ENCODE measurements at places on chromosomes 7 and 10.

DNA sequence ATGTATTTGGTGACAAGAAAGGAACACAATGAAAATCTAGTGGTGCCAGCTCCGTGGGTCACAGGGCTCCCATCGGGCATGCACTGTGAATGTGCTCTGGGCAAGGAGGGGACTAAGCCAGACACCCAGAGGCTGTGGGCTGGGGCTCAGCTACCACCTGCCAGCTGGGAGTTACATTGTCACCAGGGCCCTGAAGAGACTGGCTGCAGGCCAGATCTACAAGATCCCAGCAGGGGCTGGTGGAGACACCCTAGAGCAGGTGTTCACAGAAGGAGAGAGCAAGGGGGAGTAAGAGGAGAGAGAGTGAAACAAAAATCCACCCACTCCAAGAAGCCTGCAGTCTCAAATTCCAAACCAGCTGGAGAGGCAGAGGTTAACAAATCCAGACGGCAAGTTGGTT, 116.6 kb upstream of the ADCY1 start:
- H3K27ac ChIP-seq, result no peak overlapping the region
- no peaks in the 10 kb centered on the region for H3K27me3 ChIP-seq
- H3K36me3 ChIP-seq, result no peaks in the 10 kb centered on the region
- no peaks in the 10 kb centered on the region for H3K4me1 ChIP-seq

GRCh38 chr7:31104361-31105255, 52.5 kb downstream of the ADCYAP1R1 start:
- H3K27ac ChIP-seq, result no peak overlapping the region
- H3K4me1 ChIP-seq, result no peaks in the 10 kb centered on the region
- H3K27me3 ChIP-seq, result peaks cover 3% of the 10 kb centered on the region
- no peak overlapping the region for H3K4me3 ChIP-seq
- H3K36me3 ChIP-seq, result no peaks in the 10 kb centered on the region

DNA sequence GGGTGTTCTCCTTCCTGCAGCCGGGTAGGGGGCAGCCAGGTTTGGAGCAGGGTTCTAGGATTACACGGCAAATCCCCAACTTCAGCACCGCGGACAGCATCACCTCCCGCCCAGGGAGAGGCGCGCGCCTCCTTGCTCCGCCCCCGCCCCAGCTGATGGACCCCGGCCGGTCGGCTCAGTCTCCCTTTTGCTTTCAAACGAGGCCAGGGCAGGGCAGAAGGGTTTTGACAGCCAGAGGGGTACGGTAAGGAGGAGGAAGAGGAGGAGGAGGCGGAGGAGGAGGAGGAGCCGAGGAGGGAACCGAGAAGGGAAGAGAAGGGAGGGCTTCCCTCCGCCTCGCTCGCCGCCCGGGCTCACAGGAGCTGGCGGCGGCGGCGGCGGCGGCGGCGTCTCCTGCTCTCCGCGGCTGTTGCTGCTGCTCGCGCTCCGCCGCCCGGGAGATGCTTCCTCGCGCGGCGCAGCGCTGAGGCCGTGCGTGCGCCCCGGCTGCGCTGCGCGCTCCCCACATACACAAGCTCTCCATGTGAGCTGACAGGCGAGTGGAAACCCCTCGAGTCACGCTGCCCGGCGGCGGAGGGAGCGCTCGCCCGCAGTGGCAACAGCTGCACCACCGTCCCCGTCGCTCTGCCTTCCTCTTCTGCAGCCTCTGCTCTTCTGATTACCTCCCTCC, 615 bp upstream of the CNTNAP2 start:
- H3K27me3 ChIP-seq, result peaks cover 3% of the 10 kb centered on the region
- peaks cover 5% of the 10 kb centered on the region for H3K4me1 ChIP-seq
- H3K27ac ChIP-seq, result no peak overlapping the region
- DNase-seq, result peak; percentile 92
- H3K36me3 ChIP-seq, result no peaks in the 10 kb centered on the region
- H3K4me3 ChIP-seq, result peak overlapping the region; percentile 86

GRCh38 chr10:72133517-72133916, 45.2 kb upstream of the SPOCK2 start:
- no peaks in the 10 kb centered on the region for H3K4me1 ChIP-seq
- H3K4me3 ChIP-seq, result no peak overlapping the region
- peaks cover 2% of the 10 kb centered on the region for H3K36me3 ChIP-seq
- no peaks in the 10 kb centered on the region for H3K27me3 ChIP-seq

DNA sequence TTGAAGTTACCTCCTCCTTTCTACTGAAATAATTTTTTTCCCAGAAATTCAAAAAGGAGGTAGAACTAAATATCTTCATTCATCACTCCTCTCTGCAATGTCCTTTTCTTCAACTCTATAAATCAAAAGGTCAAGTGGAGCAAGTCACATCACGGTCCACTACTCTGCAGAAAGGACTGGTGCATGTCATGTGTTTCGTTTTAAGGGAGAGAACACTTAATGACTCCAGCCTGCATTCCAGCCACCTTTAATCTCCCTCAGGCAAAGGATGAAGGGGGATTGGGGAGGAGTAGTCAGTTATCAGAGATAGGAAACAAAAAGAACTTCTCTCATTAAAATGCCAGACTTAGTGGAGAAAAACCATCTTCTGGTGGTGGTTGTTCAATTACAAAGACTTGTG, 78.9 kb downstream of the ANK3 start:
- H3K36me3 ChIP-seq, result no peaks in the 10 kb centered on the region
- no peaks in the 10 kb centered on the region for H3K4me1 ChIP-seq
- no peak overlapping the region for H3K4me3 ChIP-seq
- no peaks in the 10 kb centered on the region for H3K27me3 ChIP-seq

DNA sequence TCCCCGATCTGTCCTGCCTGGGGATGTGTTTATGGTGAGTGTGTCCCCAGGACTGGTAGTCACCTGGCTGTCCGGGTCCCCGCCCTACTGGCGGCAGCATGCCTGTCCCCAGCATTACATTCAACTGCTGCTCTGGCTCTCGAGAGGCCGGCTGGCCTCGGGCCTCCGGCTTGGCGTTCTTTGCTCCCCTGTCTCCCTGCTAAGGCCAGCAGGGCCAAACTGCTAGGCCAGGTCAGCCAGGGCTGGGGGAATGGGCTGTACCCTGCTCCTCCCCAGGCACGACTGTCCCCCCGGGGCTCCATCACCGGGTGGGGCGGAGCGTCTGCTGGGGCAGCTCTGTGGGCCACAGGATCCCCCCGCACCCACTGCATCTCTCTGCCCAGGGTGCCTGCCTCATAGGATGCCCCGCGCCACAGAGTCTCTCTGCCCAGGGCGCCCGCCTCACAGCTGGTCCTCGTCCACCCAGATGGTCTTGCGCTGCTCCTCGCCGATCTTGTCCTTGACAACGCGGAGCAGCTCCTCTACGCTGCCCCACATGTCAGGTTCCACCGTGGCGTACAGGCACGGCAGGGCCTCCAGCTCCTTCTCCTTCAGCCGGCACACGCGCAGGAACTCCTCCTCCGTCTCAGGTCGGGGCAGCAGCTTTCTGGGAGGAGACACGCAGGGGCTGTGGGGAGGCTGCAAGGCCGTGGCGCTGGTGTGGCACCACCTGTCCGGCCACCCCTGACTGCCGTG, 62.3 kb upstream of the GNA12 start:
- H3K36me3 ChIP-seq, result no peaks in the 10 kb centered on the region
- no peak for DNase-seq
- no peak overlapping the region for H3K4me3 ChIP-seq
- H3K27me3 ChIP-seq, result no peaks in the 10 kb centered on the region
- H3K27ac ChIP-seq, result no peak overlapping the region

DNA sequence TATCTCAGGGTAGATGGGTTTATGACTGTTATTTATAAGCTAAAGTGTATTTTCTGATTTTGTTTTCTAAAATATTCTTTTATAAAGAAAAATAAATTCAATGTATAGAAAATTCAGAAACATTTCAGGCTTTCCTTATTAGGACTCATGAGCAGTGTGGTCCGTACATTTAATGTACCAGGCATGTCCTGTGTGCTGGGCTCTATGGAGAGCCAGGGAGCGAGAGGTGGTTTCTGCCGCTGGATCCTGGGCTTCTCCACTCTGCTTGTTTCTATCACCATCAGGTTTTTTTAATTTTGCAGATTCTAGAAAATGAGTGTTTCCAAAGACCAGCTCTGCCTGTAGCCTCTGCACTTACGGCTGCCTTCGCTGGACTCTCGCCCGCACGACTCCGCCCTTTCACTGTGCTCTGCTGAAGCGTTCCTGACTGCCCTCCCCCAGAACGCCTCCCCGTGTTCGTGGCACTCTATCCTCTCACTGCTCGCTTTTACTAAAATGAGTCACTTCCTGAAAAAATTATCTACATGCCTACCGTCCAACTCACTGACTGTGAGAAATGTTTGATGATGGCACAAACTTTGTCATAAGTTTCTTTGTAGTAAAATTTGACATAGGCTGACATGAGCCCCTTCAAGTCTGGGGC, 188.5 kb downstream of the ZMYND11 start:
- H3K27ac ChIP-seq, result no peak overlapping the region
- peaks cover 20% of the 10 kb centered on the region for H3K36me3 ChIP-seq
- no peak overlapping the region for H3K4me3 ChIP-seq

DNA sequence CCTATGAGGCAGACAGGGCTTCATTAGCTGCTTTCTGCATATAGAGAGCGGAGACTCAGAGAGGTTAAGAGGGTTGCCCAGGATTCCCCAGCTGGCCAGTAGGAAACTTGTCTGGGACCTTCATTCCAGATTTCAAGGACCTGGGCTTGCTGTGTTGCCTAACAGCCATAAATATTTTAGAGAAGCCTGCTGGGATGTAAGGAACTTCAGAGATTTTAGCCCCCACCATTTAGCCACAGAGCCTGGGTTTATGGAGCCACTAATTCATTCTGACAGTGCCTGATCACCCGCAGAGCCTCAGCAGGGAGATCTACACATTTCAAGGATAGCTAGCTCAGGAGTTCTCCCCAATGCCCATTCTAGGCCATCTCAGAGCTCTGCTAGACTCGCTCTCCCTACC, 56.6 kb upstream of the TRUB1 start:
- no peaks in the 10 kb centered on the region for H3K27me3 ChIP-seq
- no peaks in the 10 kb centered on the region for H3K4me1 ChIP-seq
- no peak overlapping the region for H3K27ac ChIP-seq
- no peak overlapping the region for H3K4me3 ChIP-seq

DNA sequence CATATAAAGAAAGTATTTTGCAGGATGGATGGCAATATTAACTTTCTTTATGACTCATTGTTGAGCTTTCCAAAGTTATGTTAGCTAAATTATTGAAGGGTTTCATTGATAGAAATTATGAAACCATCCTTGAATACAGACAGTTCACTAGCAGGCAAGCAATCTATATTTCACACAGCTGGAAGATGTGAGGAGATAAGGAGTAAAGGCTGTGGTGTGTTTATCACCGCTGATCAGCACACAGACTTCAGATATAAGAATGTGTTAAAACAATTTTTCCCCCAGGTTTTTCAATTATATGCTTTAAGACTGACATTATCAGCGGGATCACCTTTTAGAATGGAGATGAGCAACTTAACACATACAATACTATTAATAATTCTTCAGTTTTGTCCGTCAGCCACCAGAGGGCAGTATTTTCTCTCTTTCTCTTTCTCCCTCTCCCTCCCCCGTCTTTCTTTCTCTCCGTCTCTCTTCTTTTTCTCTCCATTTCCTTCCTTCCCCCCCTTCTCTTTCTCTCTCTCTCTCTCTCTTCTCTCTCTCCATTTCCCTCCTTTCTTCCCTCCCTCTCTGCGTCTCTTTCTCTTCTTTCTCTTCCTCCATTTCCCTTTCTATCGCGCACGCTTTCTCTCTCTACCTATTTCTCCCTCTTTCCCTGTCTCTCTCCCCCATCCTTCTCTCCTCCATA, 62.9 kb upstream of the FAM171A1 start:
- H3K27ac ChIP-seq, result no peak overlapping the region
- H3K36me3 ChIP-seq, result no peaks in the 10 kb centered on the region
- DNase-seq, result peak; percentile 53
- no peaks in the 10 kb centered on the region for H3K27me3 ChIP-seq
- no peaks in the 10 kb centered on the region for H3K4me1 ChIP-seq

DNA sequence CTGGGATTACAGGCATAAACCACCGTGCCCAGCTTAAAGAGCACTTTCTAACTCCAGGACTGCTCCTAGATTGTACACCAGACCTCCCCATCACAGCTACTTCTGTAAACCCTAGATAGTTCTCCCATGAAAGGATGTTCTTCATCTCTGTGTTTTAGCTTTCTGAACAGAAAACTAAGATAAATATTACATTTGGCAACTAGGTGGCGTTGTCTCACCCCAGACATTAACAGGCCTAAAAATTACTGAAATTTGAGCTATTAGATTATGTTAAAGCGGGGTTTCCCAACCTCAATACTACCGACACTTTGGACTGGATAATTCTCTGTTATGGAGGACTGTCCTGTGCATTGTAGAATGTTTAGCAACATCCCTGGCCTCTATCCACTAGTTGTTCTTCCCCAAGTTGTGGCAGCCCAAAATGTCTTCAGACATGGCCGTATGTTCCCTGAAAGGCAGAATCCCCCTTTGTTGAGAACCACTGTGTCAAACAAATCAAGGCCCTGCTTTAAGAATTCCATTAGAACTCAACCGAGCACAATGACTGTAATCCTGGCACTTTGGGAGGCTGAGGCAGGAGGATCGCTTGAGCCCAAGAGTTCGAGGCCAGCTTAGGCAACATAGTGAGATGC, 19.1 kb downstream of the ATOH7 start:
- no peaks in the 10 kb centered on the region for H3K27me3 ChIP-seq
- no peak overlapping the region for H3K27ac ChIP-seq
- no peaks in the 10 kb centered on the region for H3K4me1 ChIP-seq
- DNase-seq, result no peak
- no peaks in the 10 kb centered on the region for H3K36me3 ChIP-seq

- H3K36me3 ChIP-seq, result peaks cover 41% of the 10 kb centered on the region
- no peak for DNase-seq
- H3K4me1 ChIP-seq, result no peaks in the 10 kb centered on the region
- no peaks in the 10 kb centered on the region for H3K27me3 ChIP-seq
- no peak overlapping the region for H3K27ac ChIP-seq
- H3K4me3 ChIP-seq, result no peak overlapping the region
These were observed 14.2 kb downstream of the ZKSCAN1 start for GRCh38 chr7:100029596-100029995.

DNA sequence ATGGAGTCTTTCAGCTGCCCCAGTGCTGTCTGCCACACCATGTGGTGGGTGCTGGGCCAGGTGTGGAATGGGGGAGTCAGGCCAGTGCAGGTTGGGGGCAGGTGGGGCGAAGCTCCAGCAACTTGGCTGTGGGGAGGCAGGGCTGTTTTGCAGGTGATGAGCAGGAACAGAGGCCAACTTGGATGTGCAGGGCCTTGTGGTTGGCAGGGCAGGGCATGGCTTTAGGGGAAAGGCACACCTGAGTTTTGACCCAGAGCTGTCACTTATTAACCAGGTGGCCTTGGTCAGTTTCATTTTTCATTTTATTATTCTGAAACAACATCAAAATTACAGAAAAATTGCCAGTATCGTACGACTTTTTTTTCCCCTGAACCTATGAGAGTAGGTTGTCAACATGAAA, 1.1 kb upstream of the SFTPA2 start:
- no peak overlapping the region for H3K27ac ChIP-seq
- peaks cover 2% of the 10 kb centered on the region for H3K27me3 ChIP-seq
- H3K4me1 ChIP-seq, result peaks cover 2% of the 10 kb centered on the region

- peaks cover 2% of the 10 kb centered on the region for H3K4me1 ChIP-seq
- no peak for DNase-seq
- no peaks in the 10 kb centered on the region for H3K27me3 ChIP-seq
- H3K27ac ChIP-seq, result no peak overlapping the region
These were observed 40.9 kb downstream of the ITIH5 start for GRCh38 chr10:7625836-7626235.

DNA sequence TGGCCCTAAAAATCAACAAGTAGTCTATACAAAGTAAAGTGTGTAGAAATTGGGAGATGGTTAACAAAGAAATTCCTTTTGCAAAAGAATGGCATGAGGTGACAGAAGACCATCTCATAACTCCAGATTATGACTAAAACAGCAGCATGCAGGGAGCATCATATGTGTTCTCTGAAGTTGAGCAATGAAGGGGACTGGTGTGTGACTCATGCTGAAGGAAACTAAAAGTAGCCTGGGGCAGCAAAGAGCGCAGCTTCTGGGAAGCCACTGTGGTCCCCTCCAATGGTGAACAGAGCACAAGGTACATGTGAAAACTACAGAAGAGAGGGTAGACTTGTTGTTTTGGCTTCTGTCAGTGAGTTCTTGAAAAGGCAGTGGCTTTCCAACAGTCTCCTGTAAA, 133.4 kb downstream of the MACC1 start:
- no peak overlapping the region for H3K4me3 ChIP-seq
- H3K36me3 ChIP-seq, result no peaks in the 10 kb centered on the region
- H3K27me3 ChIP-seq, result no peaks in the 10 kb centered on the region
- no peaks in the 10 kb centered on the region for H3K4me1 ChIP-seq

All from neuronal stem cell (in vitro differentiated cells).